Activated B cell treated with CpG ODN at 0.5 μM for 24 hours (primary cell): ENCODE measurements at places on chromosomes 5 and 9. TPM values are rescaled to one million over a fixed set of nuclear protein-coding genes. Genes with fewer than 3 reads are reported as not detected.

INSYN2B gene
- total RNA-seq: not detected in 2 replicates

ARHGEF37 gene
- total RNA-seq: 0.88 and 1.1 TPM in 2 replicates

LCN12 gene
- total RNA-seq: 2.4 TPM in 2 replicates

PWWP2A gene
- total RNA-seq: 25.8 and 33.0 TPM in 2 replicates

IL4 gene
- not detected in 2 replicates for total RNA-seq

VCAN gene
- 0.16 and 0.22 TPM in 2 replicates for total RNA-seq

TMEM252 gene
- total RNA-seq: not detected in 2 replicates

SEMA4D gene
- 68.0 and 79.7 TPM in 2 replicates for total RNA-seq

GRCh38 chr5:113234546-113234945 is 200.2 kb downstream of the TSSK1B start:
- no peaks in the 10 kb centered on the region for H3K36me3 ChIP-seq
- no peak overlapping the region for H3K27ac ChIP-seq
- no peak overlapping the region for H3K4me3 ChIP-seq
- H3K4me1 ChIP-seq: no peaks in the 10 kb centered on the region
- DNase-seq: no peak

DNA sequence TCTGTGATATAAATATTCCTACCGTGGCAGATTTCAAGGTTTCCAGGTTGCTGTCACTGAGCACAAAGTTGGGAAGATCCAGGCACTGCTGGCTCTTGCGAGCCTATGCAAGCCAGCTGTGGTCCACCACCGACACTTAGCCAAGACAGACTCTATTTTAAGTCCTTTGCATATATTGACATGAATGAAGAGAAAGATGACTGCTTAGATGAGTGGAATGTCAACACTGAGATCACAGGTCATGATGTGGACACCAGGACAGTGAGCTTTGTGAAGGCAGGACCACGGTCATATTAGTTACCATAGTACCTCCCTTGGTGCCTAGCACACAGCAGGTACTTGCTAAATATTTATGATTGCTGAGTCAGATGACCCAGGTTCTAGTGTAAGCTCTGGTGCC is 217.0 kb downstream of the PAPPA start:
- no peaks in the 10 kb centered on the region for H3K4me1 ChIP-seq
- no peak overlapping the region for H3K27ac ChIP-seq
- H3K4me3 ChIP-seq: no peak overlapping the region
- no peaks in the 10 kb centered on the region for H3K27me3 ChIP-seq
- H3K36me3 ChIP-seq: no peaks in the 10 kb centered on the region

GRCh38 chr5:177066224-177066623 is 20.5 kb upstream of the FGFR4 start:
- peaks cover 42% of the 10 kb centered on the region for H3K36me3 ChIP-seq
- H3K27ac ChIP-seq: peak overlapping the region; percentile 10
- no peak overlapping the region for H3K4me3 ChIP-seq

DNA sequence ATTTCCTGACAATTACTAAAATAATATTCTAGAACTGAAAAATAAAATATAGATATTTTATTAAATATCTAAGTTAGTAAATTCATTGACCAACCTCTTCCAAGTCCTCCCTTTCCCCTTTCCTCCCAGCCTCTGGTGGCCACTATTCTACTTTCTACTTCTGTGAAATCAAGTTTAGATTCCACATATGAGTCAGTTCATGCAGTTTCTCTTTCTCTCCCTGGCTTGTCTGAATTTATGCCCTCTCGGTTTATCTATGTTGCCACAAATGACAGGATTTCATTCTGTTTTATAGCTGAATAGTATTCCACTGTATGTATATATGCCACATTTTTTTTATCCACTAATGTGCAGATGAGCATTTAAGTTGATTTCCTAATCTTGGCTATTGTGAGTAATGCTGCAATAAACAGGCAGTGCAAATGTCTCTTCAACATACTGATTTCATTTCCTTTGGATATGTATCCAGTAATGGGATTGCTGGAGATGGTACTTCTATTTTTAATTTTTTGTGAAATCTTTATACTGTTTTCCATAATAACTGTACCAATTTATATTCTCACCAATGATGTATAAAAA is 52.3 kb downstream of the WDR36 start:
- H3K27ac ChIP-seq: no peak overlapping the region
- peaks cover 7% of the 10 kb centered on the region for H3K27me3 ChIP-seq
- no peaks in the 10 kb centered on the region for H3K36me3 ChIP-seq
- DNase-seq: no peak
- H3K4me3 ChIP-seq: no peak overlapping the region
- H3K4me1 ChIP-seq: no peaks in the 10 kb centered on the region

- no peaks in the 10 kb centered on the region for H3K27me3 ChIP-seq
- no peak for DNase-seq
- H3K4me1 ChIP-seq: peaks cover 6% of the 10 kb centered on the region
- no peak overlapping the region for H3K27ac ChIP-seq
- H3K4me3 ChIP-seq: no peak overlapping the region
These were observed 124.4 kb downstream of the SSBP2 start for GRCh38 chr5:81626524-81626923.

DNA sequence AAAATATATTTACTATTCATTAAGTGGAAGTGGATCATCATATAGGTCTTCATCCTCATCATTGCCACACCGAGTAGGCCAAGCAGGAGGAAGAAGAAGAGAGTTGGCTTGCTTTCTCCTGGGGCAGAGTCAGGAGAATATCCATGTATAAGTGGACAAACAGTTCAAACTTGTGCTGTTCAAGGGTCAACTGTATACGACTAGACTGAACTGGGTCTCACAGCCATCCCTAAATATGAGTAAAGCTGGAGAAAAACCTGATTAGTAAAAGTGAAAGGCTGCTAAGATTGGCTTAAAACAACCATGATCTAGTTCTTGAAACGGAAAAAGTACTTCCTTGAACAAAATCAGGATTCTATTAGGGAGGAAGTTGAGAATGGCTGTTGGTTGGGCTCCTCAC is 276.7 kb upstream of the ADRA1B start:
- no peak overlapping the region for H3K4me3 ChIP-seq
- no peaks in the 10 kb centered on the region for H3K36me3 ChIP-seq
- no peak overlapping the region for H3K27ac ChIP-seq
- peaks cover 7% of the 10 kb centered on the region for H3K27me3 ChIP-seq
- no peak for DNase-seq

- peaks cover 10% of the 10 kb centered on the region for H3K36me3 ChIP-seq
- no peaks in the 10 kb centered on the region for H3K27me3 ChIP-seq
- no peaks in the 10 kb centered on the region for H3K4me1 ChIP-seq
- DNase-seq: no peak
- H3K4me3 ChIP-seq: no peak overlapping the region
These were observed 40.8 kb downstream of the FCHO2 start for GRCh38 chr5:72996632-72997031.

- no peak for DNase-seq
- no peaks in the 10 kb centered on the region for H3K36me3 ChIP-seq
- peaks cover 6% of the 10 kb centered on the region for H3K4me1 ChIP-seq
- H3K27ac ChIP-seq: no peak overlapping the region
- peaks cover 12% of the 10 kb centered on the region for H3K27me3 ChIP-seq
- H3K4me3 ChIP-seq: no peak overlapping the region
These were observed 77.7 kb upstream of the ASS1 start for GRCh38 chr9:130366888-130367550.

DNA sequence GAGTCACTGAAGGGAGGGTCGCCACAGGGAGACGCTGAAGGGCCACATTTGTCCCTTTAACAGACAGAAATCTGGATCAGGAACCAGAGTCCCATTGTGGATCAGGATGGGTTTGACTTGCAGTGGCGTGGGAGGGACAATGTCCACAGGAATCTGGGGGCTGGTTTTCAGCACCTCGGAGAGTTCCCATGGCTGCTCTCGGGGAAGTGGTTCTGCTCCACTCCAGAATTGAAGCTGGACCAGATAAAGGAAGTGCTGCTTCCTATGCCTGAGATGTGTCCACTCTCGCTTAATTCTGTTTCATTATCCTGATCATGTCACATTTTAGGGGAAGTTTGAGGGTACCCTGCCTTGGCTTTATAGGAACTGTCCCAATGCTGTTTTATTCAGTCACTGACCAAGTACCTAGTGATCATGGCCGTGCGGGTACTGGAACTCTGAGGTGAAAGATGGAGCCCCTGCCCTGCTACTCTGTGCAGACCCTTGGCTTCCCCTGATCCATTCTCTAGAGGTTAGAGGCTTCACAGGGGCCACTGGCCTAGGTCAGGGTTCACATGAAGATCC is 28.7 kb downstream of the ENHO start:
- DNase-seq: no peak
- H3K27ac ChIP-seq: no peak overlapping the region
- no peaks in the 10 kb centered on the region for H3K36me3 ChIP-seq
- peaks cover 22% of the 10 kb centered on the region for H3K27me3 ChIP-seq
- no peak overlapping the region for H3K4me3 ChIP-seq
- H3K4me1 ChIP-seq: no peaks in the 10 kb centered on the region

GRCh38 chr9:109507421-109507838 is 9.3 kb upstream of the PTPN3 start:
- no peak overlapping the region for H3K27ac ChIP-seq
- no peaks in the 10 kb centered on the region for H3K4me1 ChIP-seq
- peaks cover 29% of the 10 kb centered on the region for H3K27me3 ChIP-seq
- no peaks in the 10 kb centered on the region for H3K36me3 ChIP-seq
- no peak overlapping the region for H3K4me3 ChIP-seq
- no peak for DNase-seq

DNA sequence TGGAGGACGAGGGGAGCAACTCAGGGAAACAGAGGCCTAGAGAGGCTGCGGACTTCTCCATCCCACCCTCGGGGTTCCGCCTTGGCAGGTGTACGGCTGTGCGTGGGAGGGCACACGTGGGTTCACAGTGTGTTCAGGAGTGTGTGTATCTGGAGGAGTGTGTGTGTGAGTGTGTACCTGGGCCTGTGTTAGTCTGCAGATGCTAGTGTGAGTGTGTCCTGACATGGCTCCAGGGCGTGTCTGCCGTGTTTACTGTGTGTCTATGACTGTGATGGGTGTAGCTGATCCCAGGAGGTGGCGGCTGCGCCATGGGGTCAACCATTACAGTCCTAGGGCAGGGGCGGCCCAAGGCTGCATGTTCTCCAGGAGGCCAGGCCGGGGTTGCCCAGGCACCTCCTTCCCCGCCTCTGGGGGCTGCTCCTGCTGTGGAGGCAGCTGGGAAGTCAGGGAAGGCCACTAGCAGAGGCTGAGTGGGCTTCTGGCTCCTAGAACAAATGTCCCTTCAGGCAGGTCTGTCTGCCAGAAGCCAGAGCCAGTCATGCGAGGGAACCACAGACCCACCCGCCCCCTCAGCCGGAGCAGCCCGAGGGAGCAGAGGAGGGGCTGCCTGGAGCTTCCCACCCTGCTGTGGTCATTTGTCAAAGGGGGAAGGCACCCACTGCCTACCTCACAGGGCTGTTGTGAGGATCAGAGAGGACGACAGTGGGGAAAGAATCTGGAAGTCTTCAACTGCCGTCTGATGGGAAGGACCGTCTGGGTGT is 21.4 kb downstream of the CRB2 start:
- no peak for DNase-seq
- peaks cover 5% of the 10 kb centered on the region for H3K4me1 ChIP-seq
- H3K27me3 ChIP-seq: peaks cover 13% of the 10 kb centered on the region

DNA sequence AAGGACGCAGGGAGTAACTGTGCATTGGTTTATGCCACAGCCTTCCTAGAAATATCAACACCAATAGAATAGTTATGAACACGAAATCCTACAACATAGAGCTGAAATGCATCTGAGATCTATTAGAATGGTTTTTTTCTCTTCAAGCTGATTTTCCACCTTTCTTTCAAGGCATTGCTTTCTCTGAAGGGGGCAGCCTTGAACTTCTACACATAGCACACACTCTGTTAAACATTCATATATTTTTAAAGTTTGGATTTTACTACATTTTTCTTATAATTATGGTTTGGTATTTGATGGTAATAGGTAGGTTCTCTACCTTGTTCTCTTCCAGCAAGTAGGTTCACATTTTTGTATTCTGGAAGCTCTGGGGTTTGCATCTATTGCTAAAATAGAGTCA is 661.8 kb downstream of the SEMA5A start:
- H3K36me3 ChIP-seq: no peaks in the 10 kb centered on the region
- H3K4me3 ChIP-seq: no peak overlapping the region
- no peaks in the 10 kb centered on the region for H3K27me3 ChIP-seq

DNA sequence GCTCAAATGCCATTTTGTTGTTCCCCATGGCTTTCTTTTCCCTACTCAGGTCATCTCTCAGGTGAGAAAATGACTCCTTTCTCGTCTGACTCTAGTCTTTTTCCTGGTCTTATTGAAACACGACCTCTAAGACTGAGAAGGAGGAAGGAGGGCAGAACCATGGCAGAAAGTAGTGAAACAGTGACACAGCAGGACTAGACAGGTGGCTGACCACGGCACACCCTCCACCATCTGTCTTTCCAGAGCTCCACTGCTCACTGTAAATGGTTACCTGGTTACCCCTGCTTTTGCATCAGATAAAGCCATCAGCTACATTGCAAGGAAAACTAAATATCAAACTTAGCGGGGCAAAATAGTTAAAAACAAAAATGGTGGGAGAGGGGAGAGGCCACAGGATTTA is 30.9 kb downstream of the NR4A3 start:
- peaks cover 69% of the 10 kb centered on the region for H3K36me3 ChIP-seq
- H3K4me3 ChIP-seq: no peak overlapping the region
- DNase-seq: no peak

DNA sequence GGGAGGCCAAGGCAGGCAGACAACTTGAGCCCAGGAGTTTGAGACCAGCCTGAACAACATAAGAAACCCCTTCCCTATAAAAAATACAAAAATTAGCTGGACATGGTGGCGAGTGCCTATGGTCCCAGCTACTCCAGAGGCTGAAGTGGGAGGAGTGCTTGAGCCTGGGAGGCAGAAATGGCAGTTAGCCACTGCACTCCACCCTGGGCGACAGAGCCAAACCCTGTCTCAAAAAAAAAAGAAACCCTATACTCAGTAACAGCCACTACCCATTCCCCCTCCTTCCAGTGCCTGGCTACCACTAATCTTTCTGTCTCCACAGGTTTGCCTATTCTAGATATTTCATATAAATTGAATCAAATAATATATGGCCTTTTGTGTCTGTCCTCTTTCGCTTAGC is 14.3 kb upstream of the SIL1 start:
- H3K27me3 ChIP-seq: peaks cover 1% of the 10 kb centered on the region
- DNase-seq: no peak
- no peak overlapping the region for H3K4me3 ChIP-seq
- H3K4me1 ChIP-seq: no peaks in the 10 kb centered on the region
- no peaks in the 10 kb centered on the region for H3K36me3 ChIP-seq
- no peak overlapping the region for H3K27ac ChIP-seq

DNA sequence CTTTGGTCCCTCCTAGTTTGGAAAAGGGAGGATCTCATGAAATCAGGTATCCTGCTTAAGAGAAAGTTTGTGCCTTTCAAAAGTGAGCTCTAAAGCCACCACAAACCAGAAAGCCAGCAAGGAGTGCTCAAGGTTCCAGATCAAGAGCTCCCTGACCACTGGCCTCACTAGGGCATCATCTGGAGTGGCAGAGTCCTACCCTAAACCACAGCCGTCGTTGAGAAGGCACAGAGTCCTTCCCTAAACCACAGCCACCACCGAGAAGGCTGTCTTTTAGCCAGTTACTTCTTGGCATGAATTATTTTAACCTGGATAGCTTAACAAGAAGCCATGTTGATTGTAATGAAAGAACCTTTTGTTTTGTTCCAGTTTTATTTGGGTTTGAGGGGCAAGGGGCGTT is 102.9 kb downstream of the FRMD3 start:
- H3K4me1 ChIP-seq: no peaks in the 10 kb centered on the region
- DNase-seq: no peak
- no peak overlapping the region for H3K27ac ChIP-seq
- no peaks in the 10 kb centered on the region for H3K36me3 ChIP-seq
- H3K4me3 ChIP-seq: no peak overlapping the region

GRCh38 chr5:69093771-69094482 is at the start of gene SLC30A5:
SLC30A5 (plus strand) TSS chr5:69094014; CDS start chr5:69094256, 242 bp downstream.
- peak within 1 kb of the TSS; percentile 92 for H3K4me3 ChIP-seq
- peak within 1 kb of the TSS; percentile 89 for H3K27ac ChIP-seq
- peaks cover 32% of the 10 kb centered on the region for H3K4me1 ChIP-seq
- peaks cover 23% of the 10 kb centered on the region for H3K36me3 ChIP-seq
